ENCODE measurements at places on chromosomes 16 and 17.

- no peak for DNase-seq
Observed at GRCh38 chr17:7074931-7075330, 5.1 kb downstream of the CLEC10A start.

GRCh38 chr16:19434584-19434983 lies 16.9 kb downstream of the TMC5 start:
- no peak for DNase-seq

DNA sequence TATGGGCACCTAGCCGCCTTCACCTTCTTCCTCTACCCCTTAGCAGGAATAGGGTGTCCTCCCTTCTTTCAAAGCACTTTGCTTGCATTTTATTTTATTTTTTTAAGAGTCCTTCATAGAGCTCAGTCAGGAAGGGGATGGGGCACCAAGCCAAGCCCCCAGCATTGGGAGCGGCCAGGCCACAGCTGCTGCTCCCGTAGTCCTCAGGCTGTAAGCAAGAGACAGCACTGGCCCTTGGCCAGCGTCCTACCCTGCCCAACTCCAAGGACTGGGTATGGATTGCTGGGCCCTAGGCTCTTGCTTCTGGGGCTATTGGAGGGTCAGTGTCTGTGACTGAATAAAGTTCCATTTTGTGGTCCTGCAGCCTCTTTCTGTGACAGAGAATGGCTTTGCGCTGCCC lies 4.6 kb downstream of the TMUB2 start:
- DNase-seq: no peak

DNA sequence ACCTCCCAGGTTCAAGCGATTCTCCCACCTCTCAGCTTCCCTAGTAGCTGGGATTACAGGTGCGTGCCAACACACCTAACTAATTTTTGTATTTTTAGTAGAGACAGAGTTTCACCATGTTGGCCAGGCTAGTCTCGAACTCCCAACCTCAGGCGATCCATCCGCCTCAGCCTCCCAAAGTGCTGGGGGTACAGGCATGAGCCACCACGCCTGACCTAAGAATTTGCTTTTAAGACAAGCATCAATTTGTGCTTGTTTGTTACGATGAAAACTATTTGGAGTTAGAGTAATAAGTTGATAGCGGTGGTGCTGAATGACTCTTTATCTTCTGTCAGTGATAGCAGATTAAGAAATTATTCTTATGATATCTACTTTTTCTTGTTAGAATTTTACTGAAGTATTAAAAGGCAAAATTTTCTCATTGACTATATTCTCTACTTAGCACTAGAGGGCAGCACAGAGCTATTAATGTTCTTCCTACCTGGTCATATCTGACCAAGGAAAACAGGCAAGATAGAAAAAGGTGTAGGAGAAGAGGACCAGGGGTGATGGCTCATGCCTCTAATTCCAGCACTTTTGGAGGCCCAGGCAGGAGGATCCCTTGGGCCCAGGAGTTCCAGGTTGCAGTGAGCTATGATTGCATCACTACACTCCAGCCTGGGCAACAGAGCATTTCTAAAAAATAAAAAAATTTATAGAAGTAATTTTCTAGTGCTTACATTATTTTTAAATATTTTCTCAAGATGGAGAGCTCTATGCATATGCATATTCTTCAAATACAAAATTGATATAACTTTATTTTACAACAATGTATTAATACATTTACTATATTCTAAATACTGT lies 24.5 kb downstream of the STXBP4 start:
- peak; percentile 36 for DNase-seq

DNA sequence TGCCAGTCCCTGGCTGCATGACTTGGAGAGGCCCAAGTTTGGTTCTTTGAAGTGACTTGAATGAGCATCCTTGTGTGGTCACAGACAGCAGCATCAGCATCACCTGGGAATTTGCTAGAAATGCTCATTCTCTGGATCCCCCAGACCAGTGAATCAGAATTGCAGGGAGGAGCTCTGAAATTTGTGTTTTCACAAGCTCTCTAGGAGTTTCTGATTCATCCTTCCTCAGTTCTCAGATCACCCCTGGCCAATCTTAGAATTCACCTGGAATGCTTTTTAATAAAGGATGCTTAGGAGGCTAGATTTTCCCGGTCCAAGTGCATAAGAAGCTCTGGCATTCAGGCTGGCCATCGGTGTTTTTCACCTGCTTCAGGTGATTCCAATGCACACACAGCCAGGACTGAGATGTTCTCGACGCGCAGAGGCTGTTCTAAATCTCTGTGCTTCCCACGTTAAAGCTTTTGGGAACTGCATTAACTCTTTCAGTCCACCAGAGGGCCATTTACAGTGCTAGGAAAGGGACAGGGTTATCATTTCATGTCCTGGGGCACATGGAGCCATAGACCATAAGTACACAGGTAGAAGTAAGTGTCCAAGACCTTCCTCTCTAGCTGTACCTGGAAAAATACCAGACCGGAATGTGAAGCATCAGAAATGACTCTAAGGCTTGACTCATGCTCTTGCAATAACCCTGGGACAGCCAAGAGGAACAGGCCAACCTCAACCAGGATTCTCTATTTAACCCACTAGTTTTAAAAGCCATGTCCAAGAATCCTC lies 85.7 kb upstream of the XYLT1 start:
- peak; percentile 12 for DNase-seq

- DNase-seq: no peak
Observed at GRCh38 chr17:4157618-4158333, 14.8 kb downstream of the CYB5D2 start.

- peak; percentile 4 for DNase-seq
Observed at GRCh38 chr17:18076936-18077335, 10.8 kb upstream of the DRG2 start.

DNA sequence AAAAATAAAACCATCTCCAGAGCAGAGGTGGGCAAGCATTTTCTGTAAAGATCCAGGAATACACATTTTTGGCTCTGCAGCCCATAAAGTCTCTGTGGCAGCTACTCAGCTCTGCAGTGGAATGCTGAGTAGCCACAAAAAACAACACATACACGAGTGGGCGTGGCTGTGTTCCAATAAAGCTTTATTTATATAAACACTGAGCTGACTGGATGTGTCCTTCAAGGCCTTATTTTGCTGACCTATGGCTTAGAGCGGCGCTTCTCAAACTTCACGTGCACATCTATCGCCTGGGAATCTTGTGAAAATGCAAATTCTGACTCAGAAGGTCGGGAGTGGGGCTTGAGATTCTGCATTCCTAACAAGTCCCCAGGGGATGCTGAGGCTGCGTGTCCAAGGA lies 39.7 kb downstream of the XYLT1 start:
- DNase-seq: no peak

GRCh38 chr16:56268799-56269198 lies 77.5 kb downstream of the GNAO1 start:
- no peak for DNase-seq

GRCh38 chr16:27820646-27821345 lies 242.7 kb downstream of the GSG1L start:
- no peak for DNase-seq

- no peak for DNase-seq
Observed at GRCh38 chr17:15456972-15457722, 10.3 kb downstream of the CDRT4 start.

DNA sequence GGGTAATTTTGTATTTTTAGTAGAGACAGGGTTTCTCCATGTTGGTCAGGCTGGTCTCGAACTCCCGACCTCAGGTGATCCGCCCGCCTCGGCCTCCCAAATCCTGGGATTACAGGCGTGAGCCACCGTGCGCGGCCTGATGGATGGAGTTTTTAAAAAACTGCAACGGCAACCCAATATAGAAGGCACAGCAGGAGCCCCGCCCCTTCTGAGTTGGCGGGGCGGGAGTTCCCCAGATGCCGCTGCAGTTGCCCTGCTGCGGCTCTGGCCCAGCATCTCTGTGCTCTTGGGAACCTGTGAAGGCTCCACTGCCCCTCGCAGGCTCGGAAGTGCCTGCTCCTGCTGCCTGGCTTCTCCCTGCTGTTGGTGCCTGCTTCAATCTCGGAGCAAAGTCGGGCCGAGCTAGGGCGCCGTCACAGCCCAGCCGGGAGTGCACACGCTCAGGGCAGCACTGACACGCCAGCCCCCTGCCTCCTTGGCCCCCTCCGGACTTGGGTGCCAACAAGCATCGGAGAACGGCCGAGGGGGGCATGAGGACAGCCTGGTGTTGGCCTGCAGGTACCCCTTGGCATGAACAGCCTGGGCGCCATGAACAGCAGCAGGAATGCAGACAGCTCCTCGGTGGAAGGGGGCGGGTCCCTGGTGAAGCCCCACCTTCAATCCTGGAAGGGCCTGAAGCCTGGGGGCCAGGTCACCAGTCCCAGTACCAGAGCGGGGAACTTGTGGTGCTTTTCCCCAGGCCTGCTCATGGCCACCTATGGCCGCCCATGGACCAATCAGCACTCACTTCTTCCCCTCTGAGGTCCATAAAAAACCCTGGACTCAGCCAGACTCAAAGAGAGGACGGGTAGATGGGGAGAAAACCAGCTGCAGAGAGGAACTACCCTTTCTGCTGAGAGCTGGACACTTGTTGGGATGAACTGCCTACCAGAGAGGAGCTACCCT lies 2.3 kb upstream of the NT5M start:
- DNase-seq: no peak

- DNase-seq: peak; percentile 64
Observed at GRCh38 chr16:71214746-71215381, 15.7 kb downstream of the HYDIN start.

GRCh38 chr17:17437893-17438292 lies 38.9 kb upstream of the MED9 start:
- no peak for DNase-seq

DNA sequence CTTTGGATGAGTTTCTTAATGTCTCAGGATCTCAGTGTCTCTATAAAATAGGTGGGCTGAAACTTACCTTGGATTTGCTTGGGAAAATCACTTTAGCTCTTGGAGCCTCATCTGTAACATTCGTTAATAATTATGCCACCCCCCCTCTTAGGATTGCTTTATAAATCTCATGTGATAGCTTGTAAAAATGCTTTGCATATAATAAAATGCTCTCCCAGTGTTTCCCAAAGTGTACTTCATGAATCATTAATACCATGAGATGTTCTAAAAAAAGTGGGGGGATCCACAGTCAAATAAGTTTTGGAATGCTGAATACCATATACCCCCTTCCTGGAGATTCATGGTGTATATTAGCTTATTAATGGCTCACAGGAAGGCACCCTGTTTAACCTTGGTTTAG lies 5.2 kb downstream of the KRT39 start:
- DNase-seq: no peak

DNA sequence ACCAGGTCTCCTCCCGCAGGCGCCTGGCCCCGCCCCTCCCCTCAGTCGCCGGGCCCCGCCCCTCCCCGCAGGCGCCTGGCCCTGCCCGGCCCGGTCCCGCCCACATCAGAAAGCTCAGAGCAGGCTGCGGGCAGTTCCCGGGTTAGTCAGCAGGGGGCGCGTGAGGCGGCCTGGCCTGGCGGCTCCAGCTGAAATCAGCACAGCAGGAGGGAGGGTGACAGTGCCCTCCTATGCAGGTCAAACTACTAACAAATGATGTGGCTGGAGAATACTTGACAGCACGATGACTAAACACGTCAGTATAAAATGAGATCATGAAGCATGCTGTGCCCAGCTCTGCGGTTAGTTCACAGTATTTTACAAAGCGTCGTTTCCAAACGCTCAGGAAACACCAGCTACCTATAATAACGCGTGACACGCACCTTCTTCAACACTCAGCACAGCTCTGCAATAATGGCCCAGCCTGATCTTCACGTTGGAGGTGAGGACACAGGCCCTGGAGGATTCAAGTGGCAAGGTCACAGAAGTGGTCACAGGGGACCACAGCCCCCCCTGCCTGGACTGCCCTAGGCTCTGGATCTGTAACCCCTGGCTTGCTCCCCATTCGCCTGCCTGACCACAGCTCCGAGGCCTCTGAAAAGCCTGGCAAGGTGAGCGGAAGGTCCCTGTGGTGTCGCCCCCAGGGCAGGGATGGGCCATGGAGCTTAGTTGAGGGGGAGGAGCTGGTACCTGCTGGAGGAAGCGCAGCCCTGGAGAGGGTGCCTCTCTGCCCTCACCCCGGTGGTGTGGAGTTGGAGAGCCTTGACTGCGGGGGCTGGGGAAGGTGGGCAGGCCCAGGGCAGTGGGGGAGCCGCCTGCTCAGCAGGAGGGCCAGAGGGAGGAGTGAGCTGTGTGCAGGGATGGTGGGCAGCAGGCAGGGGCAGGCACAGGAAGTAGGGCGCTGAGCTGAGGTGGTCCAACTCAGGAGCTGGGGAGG lies 81.2 kb downstream of the KCNJ12 start:
- DNase-seq: peak; percentile 67

GRCh38 chr17:76700270-76700616 lies 10.5 kb downstream of the MXRA7 start:
- no peak for DNase-seq

GRCh38 chr16:879461-879861 lies 78.9 kb upstream of the GNG13 start:
- DNase-seq: no peak

DNA sequence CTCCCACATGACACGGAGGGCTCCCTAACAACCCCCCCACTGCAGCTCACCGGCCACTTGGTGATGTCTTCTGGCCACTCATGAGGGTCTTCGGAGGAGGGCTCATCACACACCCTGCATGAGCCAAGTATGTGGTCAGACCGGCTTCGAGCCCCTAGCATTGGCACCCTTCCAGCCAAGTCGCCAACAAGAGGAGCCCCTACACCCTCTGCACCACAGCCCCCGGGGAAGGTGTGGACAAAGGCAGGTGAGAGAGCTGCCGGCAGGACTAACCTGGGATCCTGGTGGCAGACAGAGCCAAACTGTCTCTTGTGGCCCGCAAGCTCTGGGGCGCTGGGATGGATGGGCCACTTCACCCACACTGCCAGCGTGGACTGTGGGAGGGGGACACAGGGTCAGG lies 6.5 kb downstream of the SNRNP25 start:
- DNase-seq: no peak

DNA sequence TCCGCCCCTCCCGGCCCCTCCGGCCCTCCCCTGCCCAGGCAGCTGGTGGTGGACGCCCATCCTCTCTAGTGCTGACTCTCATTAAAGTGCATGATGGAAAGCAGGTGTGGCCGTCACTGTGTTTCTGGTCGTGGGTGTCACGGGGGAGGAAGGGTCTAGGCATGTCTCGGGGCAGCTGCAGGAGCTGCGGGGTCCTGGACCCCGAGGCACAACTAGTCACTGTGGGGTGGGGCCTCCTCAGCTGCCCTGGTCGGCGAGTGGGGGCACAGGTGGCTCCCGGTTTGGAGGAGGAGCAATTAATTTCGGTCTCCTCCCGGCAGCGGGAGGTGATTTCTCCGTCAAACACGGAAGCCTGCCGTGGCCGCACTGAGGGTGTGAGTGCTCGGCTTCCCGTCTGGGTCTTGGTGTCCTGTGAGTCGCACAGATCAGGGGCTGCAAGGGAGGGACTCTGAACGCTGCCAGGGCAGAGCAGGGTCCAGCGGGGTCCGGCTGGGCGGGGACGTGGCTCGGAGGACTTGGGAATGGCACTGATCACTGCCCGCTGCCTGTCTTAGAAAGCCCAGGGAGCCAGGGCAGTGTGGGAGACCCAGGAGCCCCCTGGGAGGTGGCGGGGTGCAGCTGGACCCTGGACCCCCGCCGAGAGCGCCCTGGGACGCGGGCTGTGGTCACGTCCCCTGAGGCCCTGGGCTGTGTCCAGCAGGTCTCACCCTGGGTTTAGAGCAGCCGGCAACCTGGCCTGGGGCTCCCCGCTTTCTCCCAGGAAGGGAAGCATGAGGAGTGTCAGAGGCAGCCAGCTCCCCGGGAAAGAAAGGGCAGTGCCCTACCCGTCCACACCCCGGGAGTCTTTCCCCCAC lies 3.3 kb downstream of the TPSD1 start:
- DNase-seq: no peak

Data from NCI-H524 (cell line).